Activated B cell treated with CpG ODN at 0.5 μM for 24 hours (primary cell): ENCODE measurements at places on chromosomes 7 and 10. TPM values are rescaled to one million over a fixed set of nuclear protein-coding genes. Genes with fewer than 3 reads are reported as not detected.

Gene TMEM196
- total RNA-seq = not detected in 2 replicates

Gene VKORC1L1
- 8.6 and 9.3 TPM in 2 replicates for total RNA-seq

- no peak for DNase-seq
Observed at GRCh38 chr7:25926009-25926408, 226.0 kb upstream of the NFE2L3 start.

- peak; percentile 60 for DNase-seq
Observed at GRCh38 chr10:62000037-62000603, 98.6 kb downstream of the ARID5B start.

- DNase-seq = peak; percentile 52
Observed at GRCh38 chr10:32957341-32958084, 517 bp downstream of the ITGB1 start.

DNA sequence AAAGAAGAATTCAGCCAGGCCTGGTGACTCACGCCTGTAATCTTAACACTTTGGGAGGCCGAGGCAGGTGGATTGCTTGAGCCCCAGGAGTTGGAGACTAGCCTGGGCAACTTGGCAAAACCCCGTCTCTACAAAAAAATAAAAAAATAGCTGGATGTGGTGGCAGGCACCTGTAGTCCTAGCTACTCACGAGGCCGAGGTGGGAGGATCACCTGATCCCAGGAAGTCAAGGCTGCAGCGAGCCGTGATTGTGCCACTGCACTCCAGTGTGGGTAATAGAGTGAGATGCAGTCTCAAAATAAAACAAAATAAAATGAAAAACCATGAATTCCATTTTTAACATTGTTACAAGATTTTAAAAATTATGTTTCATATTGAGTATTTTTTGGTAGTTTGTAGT lies 988.9 kb upstream of the ZNF722 start:
- no peak for DNase-seq
